ENCODE measurements at places on chromosomes 4 and X.

GRCh38 chrX:1751781-1752180, 136.9 kb downstream of the ASMT start:
- no peak for DNase-seq

DNA sequence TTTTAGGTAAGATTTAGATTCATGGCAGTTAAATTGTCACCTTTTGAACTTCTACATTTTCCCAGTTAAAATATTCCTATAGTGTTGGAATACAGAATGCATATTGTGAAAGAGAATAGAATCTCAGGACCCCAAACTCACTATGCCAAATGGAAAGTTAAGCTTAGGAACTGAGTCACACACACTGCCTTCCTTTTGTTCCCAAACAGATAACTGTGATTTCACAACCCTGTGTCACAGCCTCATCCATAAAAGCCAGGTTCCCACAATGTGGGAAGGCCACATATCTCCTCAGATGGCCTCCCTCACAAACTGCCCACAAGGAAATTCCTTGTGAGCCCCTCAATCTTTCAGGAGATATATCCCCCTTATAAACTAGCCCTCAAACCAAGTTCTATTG, 94.7 kb upstream of the HPF1 start:
- no peak for DNase-seq

DNA sequence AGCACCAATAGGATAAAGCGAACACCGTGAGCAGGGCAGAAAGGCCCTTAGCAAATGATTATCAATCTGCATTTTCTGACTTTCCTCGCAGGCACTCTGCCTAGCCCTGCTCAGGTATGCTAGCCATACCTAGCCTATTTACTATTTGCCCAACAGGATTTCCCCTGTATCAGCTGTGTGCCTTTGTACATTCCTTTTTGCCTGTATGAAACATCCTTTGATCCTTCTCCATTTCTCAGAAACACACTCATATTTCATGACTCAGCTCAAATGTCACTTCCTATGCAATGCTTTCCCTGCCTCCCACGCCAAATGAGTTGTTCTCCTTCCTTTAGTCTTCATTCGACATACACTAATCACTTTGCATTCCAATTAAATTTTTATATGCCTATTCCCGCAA, 37.2 kb downstream of the PCDH7 start:
- DNase-seq, result peak; percentile 80

DNA sequence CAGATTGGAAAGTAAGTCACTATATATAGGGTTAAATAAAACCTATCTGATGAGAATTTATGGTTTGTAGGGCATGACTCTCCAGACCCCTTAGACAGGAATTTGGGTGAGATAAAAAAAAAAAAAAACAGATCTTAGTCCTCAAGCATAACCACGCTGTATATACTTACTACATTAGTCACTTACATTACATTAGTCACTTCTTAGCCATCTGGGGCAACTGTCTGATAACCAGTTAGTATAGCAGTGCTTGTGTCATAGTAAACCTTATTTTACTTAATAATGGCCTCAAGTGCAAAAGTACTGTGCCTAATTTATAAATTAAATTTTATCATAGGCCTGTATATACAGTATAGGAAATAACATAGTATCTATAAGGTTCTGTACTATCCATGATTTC, 60.2 kb upstream of the RPS6KA6 start:
- DNase-seq, result no peak

DNA sequence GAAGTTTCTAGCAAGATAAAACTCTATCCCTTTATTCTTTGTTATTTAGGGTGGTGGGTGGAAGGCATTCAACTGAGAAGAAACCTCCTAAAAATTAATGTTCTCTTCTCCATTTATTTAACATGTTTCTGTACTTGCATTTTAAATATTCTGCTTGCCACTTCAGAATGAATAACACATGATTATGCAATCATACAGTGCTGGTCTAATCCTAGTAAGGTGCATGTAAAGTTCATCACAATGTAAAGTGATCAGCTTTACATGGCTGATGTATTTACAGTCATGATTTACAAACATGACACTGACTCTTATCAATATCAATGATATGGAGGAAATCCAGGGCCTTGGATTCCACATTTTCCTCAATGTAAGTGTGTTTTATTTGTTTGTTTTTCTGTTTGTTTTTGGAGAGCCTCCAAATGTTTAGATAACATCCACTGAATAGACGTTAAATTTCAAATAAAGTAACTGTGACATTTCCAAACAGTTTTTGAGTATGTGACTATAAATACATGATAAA, 342.1 kb upstream of the CTSO start:
- no peak for DNase-seq

DNA sequence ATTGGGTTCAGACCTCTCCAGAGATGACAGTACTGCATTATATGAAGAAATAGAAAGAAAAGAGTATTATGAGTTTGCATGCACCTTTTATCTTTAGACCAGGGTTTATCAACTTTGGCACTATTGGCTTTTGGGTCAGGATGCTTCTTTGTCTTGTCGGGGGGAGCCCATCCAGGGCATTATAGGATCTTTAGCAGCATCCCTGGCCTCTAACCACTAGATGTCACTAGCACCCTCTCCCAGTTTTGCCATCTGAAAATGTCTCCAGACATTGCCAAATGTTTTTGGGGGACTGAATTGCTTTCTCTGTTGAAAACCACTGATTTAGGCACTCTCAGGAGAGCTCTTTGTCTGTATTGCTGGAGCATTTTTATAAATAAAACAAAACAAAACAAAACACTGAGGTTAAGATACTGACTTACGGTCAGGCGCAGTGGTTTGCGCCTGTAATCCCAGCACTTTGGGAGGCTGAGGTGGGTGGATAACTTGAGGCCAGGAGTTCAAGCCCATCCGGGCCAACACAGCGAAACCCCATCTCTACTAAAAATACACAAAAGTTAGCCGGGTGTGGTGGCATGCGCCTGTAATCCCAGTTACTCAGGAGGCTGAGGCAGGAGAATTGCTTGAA, 23.6 kb downstream of the CA5B start:
- no peak for DNase-seq

DNA sequence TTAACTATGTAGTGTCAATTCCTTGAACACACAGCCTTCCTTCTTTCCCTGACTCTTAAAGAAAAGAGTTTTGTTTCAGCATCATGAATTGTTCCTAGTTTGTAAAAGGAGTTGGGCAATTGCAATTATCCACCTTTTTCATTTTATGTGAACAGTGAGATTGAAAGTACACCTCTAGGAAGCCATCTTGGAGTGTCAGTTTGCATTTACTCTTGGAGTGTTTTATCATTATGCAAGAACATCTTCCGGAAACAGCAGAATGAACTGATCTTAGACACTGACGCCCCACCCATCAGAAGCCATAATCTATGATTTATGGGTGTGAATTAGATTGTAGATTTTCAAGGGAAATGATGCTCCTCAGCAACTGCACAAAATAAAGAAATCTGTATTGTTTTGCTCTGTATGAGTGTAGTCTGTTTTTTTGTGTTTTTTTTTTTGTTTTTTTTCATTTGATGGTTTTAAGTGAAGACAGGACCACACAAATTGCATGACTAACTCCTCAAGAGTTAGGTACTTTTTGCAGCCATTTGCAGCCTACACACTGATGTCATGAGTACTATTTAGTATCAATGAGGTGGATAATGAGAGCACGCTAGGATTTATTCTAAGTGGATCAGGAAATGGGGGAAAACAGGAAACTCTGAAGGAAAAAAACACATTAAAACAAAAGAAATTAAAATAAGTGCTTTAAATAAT, 19.5 kb upstream of the FGF2 start:
- DNase-seq, result no peak

DNA sequence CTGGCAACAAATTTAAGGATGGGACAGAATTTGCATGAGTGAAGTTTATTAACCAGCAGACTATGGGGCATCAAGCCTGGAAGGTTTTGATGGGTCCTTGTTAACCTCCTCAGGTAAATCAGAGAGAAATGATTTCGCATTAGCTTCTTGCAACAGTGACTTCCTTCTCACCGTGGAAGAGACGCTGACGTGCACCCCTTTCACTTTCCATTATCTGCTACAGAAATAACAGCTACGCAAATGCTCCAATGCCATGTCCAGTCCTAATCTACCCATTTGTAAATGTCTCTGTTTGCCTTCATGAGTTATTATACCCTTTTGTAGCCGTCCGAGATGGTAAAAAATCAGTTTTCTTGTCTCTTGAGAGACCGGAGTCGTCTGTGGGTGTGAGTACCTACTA, 100.3 kb downstream of the SLC34A2 start:
- no peak for DNase-seq

DNA sequence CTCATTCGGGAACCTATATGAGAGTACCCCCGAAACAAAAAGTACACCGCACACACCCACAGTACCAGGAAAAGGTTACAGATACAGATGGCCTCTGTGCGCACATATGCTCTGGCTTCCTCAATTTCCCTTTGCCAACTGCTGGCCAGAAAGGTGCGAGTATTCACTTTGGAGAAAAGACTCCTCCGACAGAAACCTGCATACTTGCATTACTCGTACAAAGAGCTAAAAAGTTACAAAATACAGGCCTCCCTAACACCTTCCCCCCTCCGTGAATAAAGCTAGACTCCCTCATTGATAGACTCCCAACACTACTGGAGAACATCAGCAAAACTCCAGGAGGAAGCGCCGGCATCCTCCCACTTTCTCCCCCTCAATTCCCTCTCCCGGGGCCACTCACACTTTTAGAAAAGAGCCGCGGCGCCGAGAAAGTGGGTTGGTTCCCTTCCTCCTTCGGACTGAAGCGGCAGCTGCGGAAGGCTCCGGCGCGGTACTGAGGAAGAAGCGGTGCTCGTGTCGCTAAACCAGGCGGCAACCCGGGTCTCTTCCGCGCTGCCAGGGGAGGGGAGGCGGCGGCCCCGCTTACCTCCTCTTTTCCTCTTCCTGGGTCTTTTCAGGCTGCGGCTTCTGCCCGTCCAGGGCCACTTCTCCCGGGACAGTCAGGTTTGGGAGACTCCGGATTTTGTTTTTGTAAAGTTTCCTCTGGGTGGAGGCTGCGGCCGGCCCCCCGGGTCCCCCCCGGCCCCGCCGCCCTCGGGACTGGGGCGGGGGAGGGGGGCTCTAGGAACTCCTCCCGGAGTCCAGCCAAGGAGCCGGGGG, 1.1 kb downstream of the FBXW7 start:
- no peak for DNase-seq

GRCh38 chr4:3322059-3322550, 29.3 kb downstream of the RGS12 start:
- DNase-seq, result no peak

DNA sequence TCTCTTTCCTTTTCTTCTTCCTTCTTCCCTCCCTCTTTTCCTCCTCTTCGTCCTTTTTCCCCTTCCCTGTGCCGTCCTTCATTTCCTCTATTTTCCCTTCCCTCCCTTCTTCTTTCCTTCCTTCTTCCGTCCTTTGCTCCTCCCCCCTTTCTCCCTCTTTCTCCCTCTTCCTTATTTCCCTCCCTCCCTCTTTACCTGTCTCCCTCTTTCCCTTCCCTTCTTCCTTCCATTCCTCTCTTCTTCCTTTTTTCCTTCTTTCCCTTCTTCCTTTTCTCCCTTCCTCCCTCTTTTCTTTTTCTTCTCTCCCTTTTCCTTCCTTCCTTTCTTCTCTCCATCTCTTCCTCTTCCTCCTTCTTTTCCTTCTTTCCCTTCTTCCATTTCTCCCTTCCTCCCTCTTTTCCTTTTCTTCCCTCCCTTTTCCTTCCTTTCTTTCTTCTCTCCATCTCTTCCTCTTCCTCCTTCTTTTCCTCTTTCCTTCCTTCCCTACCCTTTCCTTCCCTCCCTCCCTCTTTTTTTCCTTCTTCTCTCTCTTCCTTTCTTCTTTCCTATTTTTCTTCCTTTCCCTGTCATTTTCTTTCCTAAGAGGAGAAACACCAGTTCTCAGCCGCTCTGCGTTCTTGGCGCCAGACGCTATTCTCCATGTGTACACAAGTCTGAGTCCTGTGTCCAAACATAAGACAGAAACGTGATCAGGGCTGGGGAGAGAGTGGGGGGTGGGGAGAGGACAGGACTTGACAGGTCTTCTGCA, 597.1 kb downstream of the MID1IP1 start:
- no peak for DNase-seq

DNA sequence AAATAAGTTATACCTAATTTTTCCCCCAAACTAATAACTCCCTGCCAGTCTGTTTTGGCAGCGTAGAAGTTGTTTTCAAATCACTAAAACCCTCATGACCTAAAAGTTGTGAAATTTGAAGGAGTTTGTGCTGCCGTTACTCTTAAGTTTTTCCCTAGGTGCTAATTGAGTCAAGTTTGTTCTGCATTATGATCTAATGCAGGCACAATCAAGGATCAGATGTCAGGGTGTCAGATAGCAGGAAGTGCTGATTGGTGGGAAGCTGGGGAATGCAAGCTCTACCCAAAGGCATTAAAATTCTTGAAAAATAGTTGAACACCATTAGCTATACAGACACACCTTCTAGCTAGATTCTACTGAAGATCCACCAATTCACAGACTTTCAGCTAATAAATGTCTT, 51.9 kb downstream of the ARX start:
- DNase-seq, result no peak

GRCh38 chr4:143251779-143252178, 67.1 kb downstream of the USP38 start:
- DNase-seq, result no peak

- DNase-seq, result no peak
These were observed 789.2 kb downstream of the KLHL13 start for GRCh38 chrX:117327373-117327772.

GRCh38 chr4:156596706-156597329, 374.8 kb downstream of the PDGFC start:
- no peak for DNase-seq

DNA sequence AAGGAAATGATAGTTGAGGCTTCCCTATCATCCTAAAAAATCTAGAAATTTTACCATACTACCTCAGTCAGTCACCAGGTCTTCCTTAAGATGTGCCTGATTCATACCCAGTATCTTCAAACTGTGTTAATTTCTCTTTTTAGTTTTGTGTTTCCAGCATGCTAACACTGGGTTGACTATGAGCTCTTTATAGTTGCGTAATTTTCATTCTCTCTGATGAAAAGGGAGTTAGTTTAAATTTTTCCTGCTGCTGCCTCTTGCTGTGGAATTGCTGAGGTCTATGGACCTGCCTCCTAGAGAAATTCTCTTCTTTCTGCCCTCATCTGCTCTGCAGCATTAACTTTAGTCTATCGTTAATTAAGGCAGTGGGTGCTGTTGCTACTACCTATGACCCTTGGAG, 66.6 kb downstream of the BANK1 start:
- no peak for DNase-seq

GRCh38 chrX:71930298-71930697, 19.7 kb downstream of the NHSL2 start:
- no peak for DNase-seq

GRCh38 chrX:67779099-67779498, 235.3 kb downstream of the AR start:
- DNase-seq, result no peak

GRCh38 chrX:97060020-97060419, 176.3 kb downstream of the RPA4 start:
- DNase-seq, result no peak
